ENCODE measurements at places on chromosomes 13 and 19. TPM values are rescaled to one million over a fixed set of nuclear protein-coding genes. Genes with fewer than 3 reads are reported as not detected.

GPR183 gene
- total RNA-seq = 15.1 TPM

NFIX gene
- 48.4 TPM for total RNA-seq

DNA sequence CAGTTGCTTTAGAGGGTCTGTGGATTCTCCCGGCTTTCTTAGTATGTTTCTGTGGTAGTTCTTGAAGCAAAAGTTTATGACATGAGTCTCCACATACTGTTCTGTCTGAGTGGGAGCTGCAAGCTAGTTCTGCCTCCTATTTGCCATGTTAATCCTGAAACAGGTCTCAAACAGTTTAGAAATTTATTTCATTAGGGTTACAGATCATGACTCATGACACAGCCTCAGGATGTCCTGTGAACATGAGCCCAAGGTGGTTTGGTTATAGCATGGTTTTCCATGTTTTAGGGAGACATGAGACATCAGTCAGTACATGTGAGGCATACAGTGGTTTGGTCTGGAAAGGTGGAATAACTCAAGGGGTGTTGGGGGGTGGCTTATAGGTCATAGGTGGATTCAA is 77.5 kb downstream of the FNDC3A start:
- no peak for DNase-seq

F2RL3 gene
- total RNA-seq = 2.2 TPM

CLIP3 gene
- 20.1 TPM for total RNA-seq

FXYD7 gene
- total RNA-seq = not detected

GIPR gene
- total RNA-seq = 2.4 TPM

GRCh38 chr19:4676955-4677731 is 7.0 kb upstream of the MYDGF start:
- DNase-seq = no peak

DNA sequence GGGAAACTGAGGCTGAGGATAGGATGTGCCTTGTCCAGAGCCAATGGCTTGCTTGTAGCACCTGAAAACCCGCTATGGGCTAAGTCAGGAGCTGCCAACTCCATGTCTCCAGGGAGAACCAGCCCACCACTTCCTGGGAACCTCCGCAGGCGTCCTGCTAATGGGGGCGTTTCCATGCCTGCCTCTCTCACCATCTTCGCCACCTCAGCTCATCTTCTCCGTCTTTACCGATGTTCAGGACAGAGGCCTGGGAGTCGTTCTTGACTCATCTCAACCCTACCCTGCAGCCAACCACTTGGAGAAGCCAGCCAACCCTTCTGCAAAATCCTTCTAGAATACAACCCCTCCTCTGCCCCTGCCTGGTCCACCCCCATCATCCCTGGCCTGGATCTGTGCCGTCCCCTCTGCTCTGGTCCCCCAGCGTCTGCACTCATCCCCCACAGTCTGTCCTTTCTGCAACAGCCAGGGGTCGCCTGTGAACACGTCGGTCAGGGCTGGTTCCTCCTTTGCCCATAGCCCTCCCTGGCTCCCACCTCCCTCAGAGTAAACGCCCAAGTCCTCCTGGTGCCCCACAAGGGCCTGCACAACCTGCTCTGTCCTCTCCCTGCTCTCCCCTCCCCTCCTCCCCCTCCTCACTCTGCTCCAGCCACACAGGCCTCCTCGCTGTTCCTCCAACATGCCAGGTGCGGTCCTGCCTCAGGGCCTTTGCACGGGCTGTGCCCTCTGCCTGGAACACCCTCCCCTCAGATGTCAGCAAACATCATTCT is 31.0 kb downstream of the PTPRS start:
- DNase-seq = no peak

SPC24 gene
- total RNA-seq = 6.1 TPM

DNA sequence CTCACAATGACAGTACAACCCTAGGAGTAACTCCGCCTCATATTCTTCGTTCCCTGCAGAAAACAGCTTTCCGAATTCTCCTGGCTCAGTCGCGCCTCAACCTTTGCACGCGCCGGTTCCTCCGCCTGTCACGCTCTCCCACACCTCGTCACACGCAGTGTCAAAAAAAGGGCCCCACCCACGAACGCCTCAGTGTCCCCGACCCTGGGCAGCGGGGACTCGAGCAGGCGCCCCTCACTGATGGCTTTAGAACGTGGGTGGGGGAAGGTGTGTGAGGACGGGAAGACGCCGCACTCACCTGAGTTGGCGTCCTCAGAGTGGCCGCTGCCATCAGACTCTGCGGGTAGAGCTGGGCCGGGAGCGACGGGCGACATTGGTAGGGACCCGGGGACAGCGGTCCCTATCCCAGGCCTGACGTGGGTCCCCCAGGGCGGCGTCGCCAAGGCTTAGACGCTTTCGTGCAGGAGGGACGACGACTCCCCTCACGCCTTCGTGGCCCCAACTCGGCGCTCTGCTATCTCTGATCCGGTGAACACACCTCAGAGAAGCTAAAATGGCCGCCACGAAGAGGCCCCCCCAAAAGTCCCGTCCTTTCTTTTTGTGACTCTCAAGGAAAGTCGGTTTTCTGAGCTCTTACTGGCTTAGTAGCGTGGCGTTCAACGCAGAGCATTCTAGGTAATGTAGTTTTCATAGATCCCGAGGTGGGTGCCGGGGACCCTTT is at the start of gene ZNF154:
Gene ZNF154 (minus strand): TSS at position 564 of the 721 bp plus-strand sequence. CDS start 233 bp downstream, at position 331.
- DNase-seq = no peak

All from tibial nerve (tissue), 4 donors.